ENCODE measurements at places on chromosomes 2 and 18. TPM values are rescaled to one million over a fixed set of nuclear protein-coding genes. Genes with fewer than 3 reads are reported as not detected.

- DNase-seq, result no peak
These were observed 2.7 kb upstream of the HSBP1L1 start for GRCh38 chr18:79961527-79962291.

GRCh38 chr2:28729698-28730097 lies 21.9 kb upstream of the PPP1CB start:
- DNase-seq, result no peak

- no peak for DNase-seq
These were observed 216.9 kb downstream of the ARHGAP15 start for GRCh38 chr2:143345887-143346787.

DNA sequence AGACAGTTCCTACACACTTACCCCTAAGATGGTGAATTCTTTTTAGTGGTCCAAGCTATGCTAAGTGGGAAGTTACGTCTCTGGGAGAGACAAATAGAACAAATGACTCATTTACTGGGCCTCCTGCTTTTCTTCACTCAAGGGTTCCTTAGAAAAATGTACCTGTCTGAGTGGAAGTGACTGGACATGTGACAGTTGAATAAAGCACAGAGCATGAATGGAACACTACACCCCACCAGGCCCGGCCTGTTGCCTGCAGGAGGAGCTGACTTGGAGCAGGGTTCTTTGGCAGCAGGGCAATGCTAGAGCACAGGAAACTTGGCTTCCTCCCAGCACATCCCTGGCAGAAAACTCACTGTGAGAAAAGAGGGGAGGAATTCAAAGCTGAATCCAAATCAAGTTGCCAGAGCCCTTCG lies 451.0 kb upstream of the SETBP1 start:
- peak; percentile 68 for DNase-seq

GRCh38 chr2:46937471-46937901 lies 21.9 kb upstream of the MCFD2 start:
- DNase-seq, result no peak

The SLC14A1 gene
- total RNA-seq, result 4.1 TPM

The FEV gene
- total RNA-seq, result not detected
